C1 segment of cervical spinal cord (tissue), 14 donors: ENCODE measurements at places on chromosomes 7 and 10.

GRCh38 chr10:22699976-22700375, 14.4 kb downstream of the PIP4K2A start:
- DNase-seq: no peak

GRCh38 chr7:147878912-147879661, 711.5 kb upstream of the C7orf33 start:
- peak; percentile 8 for DNase-seq

DNA sequence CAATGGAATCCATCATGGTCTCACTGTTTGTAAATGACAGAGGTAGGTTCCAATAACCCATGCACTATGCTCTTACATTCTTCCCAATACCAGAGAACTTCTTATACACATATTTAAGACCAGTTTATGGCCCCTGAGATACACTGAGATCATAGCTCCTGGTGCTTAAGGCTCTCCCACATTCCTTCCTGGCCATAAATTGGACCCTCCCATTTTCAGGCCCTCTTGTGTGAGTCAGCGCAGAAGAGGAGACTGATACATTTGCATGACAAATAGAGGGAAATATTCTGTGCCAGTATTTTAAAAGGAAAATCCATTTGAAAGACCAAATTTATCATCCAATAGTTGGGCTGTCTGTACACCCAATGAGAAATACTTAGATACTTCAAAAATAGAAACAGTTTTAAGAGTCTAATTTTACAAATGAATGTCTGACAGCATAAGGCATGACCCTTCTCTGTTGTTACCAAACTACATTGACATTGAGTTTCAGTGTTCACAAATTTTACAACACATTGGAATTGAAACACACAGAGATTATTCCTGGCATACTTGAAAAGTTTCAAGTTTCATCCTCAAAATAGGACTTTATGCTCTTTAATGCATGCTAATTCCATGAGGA, 35.3 kb downstream of the SLC16A9 start:
- DNase-seq: no peak

- no peak for DNase-seq
Measured at GRCh38 chr10:45399113-45399512, 25.1 kb downstream of the ALOX5 start.

DNA sequence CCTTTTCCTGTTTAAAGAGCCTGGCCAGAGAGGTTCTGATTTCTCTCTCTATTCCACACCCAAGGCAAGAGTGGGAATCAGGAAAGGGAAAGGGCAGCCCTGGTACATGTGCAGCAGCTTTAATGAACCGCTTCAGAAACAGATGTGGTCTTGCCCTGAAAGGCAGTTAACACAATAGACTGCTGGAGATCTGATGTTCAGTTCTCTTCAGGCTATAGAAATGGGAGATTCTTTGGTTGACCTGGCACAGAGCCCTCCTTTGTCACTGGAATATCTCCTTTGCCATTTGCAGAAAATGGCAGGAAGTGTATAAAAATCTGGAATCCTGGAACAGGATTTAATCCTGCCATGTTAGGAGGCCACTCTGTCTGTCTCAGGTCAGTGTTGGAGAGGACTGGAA, 36.3 kb upstream of the EXOC6 start:
- DNase-seq: no peak

- no peak for DNase-seq
Measured at GRCh38 chr7:6482743-6483119, 35.0 kb upstream of the DAGLB start.
